ENCODE measurements at places on chromosomes 7 and 10.

DNA sequence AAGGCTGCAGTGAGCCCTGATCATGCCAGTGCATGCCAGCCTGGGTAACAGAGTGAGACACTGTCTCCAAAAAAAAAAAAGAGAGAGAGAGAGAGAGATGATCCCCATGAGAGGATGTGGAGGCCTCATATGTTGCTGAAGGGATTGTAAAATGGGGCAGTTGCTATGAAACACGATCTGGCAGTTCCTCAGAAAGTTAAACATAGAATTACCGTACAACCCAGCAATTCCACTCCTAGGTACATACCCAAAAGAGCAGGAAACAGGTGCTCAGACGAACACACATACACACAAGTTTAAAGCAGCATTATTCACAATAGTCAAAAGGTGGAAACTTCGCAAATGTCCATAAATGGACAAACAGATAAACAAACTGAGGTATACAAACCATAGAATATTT is 27.4 kb upstream of the CYTH3 start:
- no peak for DNase-seq

DNA sequence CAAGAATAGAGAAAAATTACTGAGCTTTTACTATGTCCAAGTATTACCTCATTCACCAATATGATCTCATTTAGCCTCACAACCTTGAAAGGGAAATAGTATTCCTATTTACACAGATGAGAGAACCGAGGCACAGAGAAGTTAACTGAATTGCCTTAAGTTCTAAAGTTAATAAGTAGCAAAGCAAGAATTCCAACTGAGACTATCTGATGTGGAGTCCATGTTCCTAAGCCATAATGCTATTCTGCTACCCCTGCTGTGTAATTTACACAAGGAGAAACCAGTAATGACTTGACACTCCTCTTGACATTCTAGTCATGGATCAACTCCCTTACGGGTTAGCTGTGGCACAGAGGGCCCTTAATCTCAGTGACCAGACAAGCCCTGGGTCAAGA is 60.7 kb downstream of the ABCB4 start:
- no peak for DNase-seq

DNA sequence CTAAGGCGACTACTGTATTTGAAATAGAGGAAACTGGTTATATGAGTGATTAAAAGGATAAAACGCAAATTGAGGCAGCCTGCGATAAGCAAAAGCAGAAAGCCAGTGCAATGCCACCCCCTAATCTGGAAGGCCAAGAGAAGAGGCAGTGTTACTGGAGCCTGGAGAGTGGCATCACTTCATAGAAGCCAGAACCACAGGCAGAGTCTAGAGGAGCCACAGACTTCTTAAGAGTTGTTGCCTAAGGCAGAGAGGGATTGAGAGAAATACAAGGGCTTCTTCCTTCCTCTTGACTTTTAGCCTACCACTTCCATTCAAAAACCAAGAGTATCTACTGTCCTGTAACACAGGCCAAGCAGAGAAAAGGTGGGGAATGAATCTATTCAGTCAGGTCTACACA is 94.9 kb upstream of the SKAP2 start:
- no peak for DNase-seq

- DNase-seq = no peak
Measured at GRCh38 chr7:44415510-44415909, 74.9 kb downstream of the NUDCD3 start.

GRCh38 chr10:61063034-61063433 is 119.0 kb upstream of the RHOBTB1 start:
- no peak for DNase-seq

DNA sequence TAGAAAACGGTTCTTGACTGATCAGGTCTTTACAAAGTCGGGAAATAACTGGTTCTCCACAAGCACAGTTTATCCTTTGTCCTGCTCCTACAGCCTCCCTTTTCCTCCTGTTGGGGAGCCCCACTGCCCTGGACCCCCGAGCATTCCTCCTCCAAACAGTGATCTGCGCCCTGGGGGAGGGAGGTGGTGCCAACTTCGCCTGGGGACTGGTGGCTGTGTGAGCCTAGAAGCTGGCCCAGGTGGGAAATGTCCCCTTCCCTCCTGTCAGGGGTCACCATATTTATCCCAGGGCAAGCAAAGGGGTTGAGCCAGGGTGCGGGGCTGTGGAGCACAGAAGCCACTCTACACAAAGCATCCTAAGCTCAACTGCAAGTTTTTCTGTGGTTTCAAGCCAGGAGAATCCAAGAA is 5.2 kb downstream of the HMX3 start:
- DNase-seq = no peak

- DNase-seq = no peak
Measured at GRCh38 chr7:131305152-131305551, 22.5 kb upstream of the MKLN1 start.

GRCh38 chr10:19316204-19316870 is 267.7 kb downstream of the MALRD1 start:
- DNase-seq = no peak

GRCh38 chr10:119474606-119475005 is 67.9 kb downstream of the RGS10 start:
- no peak for DNase-seq

- no peak for DNase-seq
Measured at GRCh38 chr7:80781561-80781979, 137.3 kb downstream of the SEMA3C start.

- no peak for DNase-seq
Measured at GRCh38 chr7:45920502-45921380, at the start of gene IGFBP3. Gene IGFBP3 (minus strand): TSS chr7:45921272. CDS start chr7:45921140, 132 bp downstream.

- DNase-seq = no peak
Measured at GRCh38 chr7:11681461-11681860, 150.5 kb downstream of the THSD7A start.

- no peak for DNase-seq
Measured at GRCh38 chr10:25178411-25178810, 3.6 kb downstream of the GPR158 start.

GRCh38 chr7:145497911-145498525 is 618.6 kb upstream of the CNTNAP2 start:
- no peak for DNase-seq
